ENCODE measurements at places on chromosomes 5 and 9.

GRCh38 chr9:96232539-96233241 is 69.3 kb downstream of the HSD17B3 start:
- DNase-seq = no peak

DNA sequence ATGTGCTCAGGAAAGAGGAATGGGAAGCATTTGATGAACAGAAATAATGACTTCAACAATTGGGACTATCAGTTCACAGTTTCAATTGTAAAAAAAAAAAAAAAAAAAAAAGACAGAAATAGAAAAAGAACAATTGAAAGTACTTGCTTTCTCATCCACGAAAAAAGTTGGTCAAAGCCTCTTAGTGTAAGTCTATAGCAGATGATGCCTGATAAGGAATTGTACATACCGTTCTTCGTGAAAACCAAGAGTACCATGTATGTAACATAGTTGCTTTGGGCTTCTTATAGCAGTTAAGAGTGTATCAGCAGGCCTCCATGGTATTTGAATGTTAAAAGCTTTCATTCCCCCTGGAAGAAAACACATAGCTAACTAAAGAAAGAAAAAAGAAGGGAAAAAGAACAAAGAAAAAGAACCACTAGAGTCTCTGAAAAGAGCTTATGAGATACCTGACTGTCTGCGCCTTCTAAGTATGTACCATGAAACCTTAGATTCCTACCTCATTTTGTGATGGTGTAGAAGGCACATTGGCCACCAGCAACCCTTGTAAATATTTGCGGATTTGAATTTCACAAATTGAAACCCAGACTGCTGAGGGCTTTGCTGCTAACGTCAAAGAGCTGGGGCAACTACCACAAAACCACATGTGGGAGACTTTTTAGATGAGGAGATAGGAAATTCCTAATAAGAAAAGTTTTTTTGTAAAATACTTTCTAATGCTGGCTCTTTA is 75.2 kb downstream of the TMC1 start:
- DNase-seq = no peak

GRCh38 chr5:114243281-114243971 is 118.4 kb upstream of the KCNN2 start:
- no peak for DNase-seq

GRCh38 chr5:55230086-55230629 is 3.0 kb upstream of the MCIDAS start:
- no peak for DNase-seq

DNA sequence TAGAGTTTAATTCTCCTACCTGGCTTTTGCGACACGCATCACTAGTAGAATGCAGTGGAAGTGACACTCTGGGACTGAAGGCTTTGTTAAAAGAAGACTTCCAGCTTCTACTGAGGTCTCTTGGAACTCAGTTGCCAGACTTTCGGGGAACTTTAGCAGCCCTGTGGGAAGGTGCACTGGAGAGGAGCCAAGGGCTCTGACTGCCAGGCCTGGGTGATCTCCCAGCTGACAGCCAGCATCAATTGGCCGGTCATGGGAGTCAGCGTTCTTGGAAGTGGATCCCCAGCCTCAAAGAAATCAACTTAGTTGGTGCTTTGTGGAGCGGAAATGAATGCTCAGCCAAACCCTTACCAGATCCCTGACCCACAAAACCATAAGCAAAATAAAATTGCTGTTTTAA is 87.1 kb downstream of the OSTF1 start:
- DNase-seq = no peak

DNA sequence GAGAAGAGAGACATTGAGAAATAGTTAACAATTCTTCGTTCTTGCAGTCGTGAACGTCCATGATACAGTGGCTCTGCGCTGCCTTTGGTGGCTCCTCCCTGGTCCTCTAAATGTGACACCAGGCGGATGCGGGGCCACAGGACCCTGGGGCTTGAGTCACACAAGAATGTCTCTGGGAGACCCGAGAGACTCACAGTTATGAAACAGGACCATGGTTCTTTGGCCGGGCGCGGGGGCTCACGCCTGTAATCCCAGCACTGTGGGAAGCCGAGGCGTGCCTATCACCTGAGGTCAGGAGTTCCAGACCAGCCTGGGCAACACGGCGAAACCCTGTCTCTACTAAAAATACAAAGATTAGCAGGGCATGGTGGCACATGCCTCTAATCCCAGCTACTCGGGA is 767 bp upstream of the ZDHHC11 start:
- no peak for DNase-seq

DNA sequence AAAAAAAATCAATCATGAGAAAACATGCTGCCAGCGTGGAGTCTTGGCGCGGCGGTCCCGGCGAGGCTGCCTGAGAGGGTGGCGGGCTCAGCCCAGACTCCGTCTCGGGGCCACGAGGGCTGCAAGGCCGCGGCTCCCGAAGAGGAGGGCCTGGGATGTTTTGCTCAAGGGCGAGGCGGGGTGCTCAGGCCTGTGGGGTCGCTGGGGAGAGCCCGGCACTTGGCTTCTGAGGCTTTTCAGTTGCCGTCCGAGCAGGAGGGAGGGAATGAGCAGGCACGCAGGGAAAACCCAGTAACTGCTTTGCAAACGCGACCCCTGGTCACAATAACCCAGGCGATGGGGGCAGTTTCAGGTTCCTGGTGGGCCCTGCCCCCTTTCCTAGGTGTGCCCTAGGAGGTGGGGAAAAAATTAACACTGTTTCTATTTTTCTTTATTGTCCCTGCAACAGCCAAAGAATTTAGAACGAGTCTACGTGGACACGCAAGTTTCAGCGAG is 3.2 kb upstream of the IRX2 start:
- DNase-seq = no peak

GRCh38 chr9:120485788-120486187 is 94.2 kb downstream of the CDK5RAP2 start:
- DNase-seq = no peak

DNA sequence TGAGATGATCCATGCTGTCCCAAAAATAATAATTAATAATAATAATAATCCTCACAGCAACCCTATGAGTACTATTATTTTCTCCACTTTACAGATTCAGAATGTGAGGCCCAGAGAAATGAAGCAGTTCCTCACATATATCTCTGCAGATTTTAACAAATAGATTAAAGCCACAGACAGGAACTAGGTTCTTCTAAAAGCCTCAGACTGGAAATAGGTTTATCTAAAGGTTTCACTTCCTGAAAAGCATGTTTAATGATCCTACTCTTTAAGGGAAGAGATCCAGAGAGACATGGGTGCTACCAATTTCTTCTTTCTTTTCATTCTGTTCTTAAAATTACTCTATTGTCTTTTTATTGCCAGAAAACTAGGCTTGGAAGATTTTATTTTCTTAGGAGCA is 1079.4 kb upstream of the COX7C start:
- DNase-seq = no peak

Measured in stimulated activated CD4-positive, alpha-beta T cell treated with anti-CD3 and anti-CD28 coated beads, Interleukin-2, amount 100 ng/mL, for 4 hours (primary cell).